ENCODE measurements at places on chromosomes 11 and 22.
A peak's percentile ranks its signal among the peaks of the same experiment; 100 is the strongest.

DNA sequence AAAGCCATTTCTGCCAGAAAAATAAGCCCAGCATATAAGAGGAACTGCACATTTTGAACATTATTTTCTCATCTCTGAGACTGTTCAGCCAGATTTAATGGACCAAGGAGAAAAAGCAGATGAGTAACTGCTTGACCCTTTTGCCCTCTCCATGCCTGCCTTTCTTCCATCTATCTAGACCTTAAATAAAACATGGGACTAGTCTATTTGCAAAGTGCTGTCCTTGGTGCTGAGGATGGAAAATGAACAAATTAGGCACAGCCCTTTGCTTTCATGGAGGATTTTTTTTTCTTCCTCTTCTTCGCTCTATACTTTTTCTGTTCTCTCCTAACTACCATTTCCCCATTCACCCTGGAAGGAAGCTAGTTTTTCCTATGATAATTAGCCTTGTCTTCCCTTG, 361.3 kb downstream of the GRM5 start:
- no peak for DNase-seq

GRCh38 chr11:70312401-70313357, 42.2 kb downstream of the PPFIA1 start:
- no peak for DNase-seq

- DNase-seq, result no peak
Measured at GRCh38 chr22:24170188-24170587, 11.1 kb upstream of the SUSD2 start.

- DNase-seq, result no peak
Measured at GRCh38 chr11:19546325-19546724, 166.3 kb upstream of the NAV2 start.

GRCh38 chr11:98736833-98737232, 283.9 kb upstream of the CNTN5 start:
- DNase-seq, result no peak

- no peak for DNase-seq
Measured at GRCh38 chr11:67776852-67777520, 102.6 kb upstream of the ALDH3B2 start.

DNA sequence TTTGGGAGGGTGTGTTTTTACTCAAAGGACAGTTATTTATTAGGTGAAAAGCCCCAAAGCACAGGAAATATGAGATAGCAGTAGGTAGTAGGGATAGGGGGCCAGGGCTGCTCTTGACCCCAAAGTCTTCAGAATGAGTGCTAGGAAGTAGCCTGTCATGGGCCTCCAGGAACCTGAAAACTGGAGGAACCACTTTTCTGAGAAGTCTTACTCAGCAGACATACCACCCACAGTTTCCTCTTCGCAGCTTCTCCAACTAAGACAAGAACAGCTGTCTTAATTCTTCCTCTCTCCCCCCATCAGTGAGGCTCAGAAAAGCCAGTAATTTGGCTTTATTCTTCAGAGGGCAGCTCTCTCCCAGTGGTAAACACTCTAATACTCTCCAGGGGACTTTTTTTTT, 84.0 kb upstream of the CTSC start:
- DNase-seq, result no peak

GRCh38 chr22:26479043-26479791, 4.4 kb downstream of the HPS4 start:
- DNase-seq, result no peak

- peak; percentile 79 for DNase-seq
Measured at GRCh38 chr11:49995565-49995964, 13.2 kb upstream of the OR4C12 start.

DNA sequence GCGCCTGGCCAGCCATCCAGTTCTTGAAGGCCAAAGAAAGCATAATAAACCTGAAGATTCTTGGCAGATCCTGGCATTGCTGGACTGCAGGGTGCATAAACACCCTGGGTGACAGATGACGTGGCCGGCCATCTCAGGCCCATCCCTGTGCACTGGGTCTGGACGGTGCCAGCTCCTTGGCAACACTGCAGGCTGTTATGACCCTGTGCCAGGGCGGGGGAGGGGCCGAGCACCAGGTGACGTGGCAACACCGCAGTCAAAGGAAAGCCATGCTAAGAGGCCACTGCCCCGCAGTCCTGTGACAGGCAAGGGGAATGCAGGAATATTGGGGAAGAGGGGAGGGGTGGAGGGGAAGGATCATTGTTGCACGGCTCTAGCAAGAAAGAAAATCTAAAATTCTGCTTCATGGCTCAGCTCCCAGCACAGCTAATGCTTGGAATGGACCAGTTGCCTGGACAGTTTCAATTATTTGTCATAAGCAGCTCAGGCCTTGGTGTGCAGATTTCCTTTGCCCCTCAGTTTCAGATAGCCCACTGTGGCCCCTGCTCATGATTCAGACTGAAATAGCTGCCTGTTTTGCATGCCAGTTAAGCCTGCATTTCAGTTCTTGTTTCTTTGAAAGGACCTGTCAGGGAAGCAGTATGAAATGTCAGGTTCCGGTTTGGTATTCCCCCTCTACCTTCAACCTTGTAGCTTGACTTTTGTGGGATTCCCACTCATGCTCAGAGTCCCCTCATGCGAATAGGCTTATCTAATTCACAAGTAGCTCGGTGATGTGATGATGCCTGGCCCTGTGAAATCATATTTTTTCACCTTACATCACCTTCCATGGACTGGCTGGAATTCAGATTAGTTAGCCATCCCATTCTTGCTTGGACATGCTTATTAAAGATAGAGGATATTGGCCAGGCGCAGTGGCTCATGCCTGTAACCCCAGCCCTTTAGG, 29.7 kb upstream of the DDX6 start:
- no peak for DNase-seq

DNA sequence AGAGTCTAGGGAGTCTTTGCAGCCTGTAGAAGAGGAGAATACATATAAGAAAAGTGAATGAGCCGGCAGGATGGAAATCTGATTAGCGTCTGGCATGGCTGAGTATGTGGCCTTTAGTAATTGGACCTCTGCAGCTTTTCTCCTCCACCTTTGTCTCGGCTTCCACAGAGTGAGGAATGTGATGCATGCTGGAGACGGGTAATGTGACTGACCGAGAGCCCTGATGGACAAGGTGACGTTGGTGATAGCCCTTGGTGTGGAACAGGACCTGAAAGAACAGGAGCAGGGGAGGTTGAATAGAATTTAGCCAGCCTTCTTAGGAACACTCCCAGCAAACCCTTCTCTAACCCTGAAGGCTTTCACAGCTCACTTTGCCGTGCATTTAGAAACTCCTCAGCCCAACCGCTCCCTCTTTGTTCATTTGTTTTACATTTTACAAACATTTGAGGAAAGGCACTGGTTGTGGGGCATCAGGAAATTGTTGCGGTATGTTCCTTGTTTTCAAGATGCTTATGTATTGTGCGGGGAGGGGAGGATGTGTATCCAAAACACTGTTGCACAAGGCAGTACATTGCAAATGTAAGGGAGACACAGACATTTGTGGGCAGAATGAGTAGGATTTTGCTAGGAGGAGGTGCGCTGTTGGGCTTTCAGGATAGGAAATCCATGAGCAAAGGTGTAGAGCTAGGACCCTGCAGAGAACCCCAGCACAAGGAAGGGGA, 6.9 kb downstream of the GTPBP1 start:
- no peak for DNase-seq

GRCh38 chr11:17629113-17629512, 82.1 kb downstream of the OTOG start:
- no peak for DNase-seq

- DNase-seq, result no peak
Measured at GRCh38 chr22:40256516-40256915, 78.8 kb downstream of the TNRC6B start.

GRCh38 chr11:61972112-61972671, 4.8 kb upstream of the FTH1 start:
- DNase-seq, result no peak

- no peak for DNase-seq
Measured at GRCh38 chr11:57320719-57321387, 3.9 kb downstream of the TNKS1BP1 start.

- no peak for DNase-seq
Measured at GRCh38 chr11:73142128-73142377, at the start of gene FCHSD2. FCHSD2 (minus strand) TSS chr11:73142318; CDS start chr11:73141877, 441 bp downstream.

DNA sequence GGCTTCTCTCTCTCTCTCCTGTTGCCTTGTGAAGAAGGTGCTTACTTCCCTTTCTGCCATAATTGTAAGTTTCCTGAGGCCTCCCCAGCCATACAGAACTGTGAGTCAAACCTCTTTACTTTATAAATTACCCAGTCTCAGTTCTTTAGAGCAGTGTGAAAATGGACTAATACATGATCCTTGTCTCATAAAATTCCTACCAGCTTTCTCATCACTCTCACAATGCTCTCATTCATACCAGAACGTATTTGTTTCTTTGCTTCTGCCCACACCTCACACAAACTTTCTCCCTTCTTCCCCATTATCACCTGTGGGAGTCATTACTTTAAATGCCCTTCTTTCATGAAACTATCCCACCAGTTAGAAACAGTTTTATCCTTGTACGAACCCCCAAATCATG, 62.7 kb upstream of the ARHGAP42 start:
- no peak for DNase-seq

- no peak for DNase-seq
Measured at GRCh38 chr11:115345840-115346239, 158.4 kb downstream of the CADM1 start.

- no peak for DNase-seq
Measured at GRCh38 chr11:66883016-66883965, 26.4 kb downstream of the LRFN4 start.

DNA sequence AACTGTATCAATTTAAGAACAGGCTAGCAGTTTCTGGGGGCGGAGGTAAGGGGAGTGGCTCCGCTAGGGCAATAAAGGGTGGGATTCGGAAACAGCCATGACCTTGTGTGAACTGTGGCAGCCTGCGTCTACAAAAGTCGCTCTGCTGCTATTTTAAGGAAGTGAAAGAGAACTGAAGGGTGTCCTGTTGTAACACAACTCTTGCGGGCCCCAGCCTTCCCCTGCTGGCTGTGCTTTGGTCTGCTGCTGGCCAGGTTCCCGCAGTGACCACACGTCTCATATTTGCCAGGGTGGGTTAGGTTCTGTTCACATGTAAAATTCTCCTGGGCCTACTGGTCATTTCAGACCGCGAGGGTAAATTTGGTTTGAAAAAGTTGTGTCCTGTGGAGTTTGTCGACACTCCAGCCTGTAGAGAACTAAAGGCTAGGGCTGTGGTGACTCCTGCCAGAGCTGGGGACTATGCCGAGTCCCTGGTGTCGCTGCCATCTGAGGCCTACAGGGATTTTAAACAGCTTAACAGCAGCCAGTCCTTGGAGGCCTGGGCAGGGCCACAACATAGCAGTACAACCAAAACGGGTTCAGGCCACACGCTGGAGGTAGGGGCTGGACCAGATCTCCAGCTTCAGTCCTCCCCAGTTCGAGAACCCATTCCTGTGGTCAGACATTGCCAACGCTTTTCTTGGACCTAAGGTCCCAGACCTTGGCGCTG, 1.1 kb upstream of the PPFIBP2 start:
- no peak for DNase-seq

- DNase-seq, result no peak
Measured at GRCh38 chr11:69546735-69547370, 65.4 kb downstream of the LINC01488 start.

- no peak for DNase-seq
Measured at GRCh38 chr22:23913306-23913660, 19.1 kb downstream of the MIF start.

GRCh38 chr22:45019861-45020655, 10.3 kb upstream of the PHF21B start:
- DNase-seq, result no peak

- no peak for DNase-seq
Measured at GRCh38 chr22:43854786-43855271, 7.5 kb downstream of the SULT4A1 start.

- DNase-seq, result no peak
Measured at GRCh38 chr11:78398715-78399114, 18.9 kb downstream of the GAB2 start.

- DNase-seq, result no peak
Measured at GRCh38 chr22:37827056-37827455, 3.9 kb downstream of the GALR3 start.

DNA sequence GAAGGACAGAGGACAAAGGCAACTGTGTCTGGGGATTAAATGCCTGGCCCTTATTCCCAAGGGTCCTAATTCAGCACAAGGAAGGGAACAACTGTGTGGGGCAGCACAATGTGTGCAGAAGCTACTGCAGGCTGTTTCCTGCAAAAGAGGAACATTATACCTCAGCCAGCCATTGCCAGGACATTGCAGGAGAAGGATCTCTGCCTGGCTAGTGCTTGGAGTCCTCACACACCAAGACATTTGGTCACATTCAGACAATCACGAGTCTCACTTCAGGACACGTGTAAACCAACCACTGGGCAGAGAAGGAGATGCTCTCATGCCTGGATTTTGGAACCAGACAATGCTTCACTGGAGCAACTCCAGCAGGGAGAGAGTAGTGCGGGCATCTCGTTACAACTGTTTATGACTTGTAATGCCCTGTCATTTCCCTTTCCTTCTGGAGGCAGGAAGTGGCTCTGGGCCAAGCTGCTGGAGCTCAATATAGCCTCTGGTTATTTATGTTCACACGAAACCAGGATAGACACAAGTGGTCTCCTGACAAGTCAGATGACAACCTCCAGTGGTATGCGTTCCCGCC, 23.9 kb upstream of the ZC3H12C start:
- peak; percentile 50 for DNase-seq

- DNase-seq, result no peak
Measured at GRCh38 chr11:121938076-121938475, 177.9 kb downstream of the BLID start.

DNA sequence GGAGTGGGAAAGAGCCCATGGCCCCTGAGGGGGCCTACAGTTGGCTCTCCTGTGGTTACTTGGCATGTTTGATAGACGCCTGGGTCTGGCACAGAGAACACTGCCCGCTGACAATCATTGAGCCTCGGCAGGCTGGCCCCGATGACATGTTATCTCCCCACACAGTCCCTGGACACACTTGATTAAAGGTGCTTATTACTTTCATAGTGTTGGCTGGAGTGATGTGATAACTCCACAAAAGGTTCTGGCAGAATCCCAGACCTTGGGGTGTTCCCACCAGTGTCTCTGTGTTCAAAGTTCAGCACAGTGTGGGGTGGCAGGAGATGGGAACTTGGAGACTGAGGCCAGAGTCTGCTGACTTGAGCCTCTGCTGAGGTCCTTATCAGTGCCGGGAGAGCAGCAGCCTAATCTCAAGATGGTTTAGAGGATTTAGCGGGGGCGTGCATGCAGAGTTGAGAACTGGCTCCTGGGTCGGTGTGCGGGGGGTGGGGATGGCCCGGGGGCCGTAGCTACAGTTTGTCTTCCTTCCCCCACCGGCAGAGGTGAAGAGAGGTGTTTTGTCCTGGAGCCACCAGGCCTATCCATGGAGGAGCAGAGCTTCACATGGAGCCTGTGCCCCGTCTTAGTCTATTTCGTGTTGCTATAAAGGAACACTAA, 22.5 kb downstream of the PARVB start:
- no peak for DNase-seq

GRCh38 chr11:3085052-3085451, 27.8 kb upstream of the CARS1 start:
- no peak for DNase-seq
